ENCODE measurements at places on chromosomes 3 and 15. TPM values are rescaled to one million over a fixed set of nuclear protein-coding genes. Genes with fewer than 3 reads are reported as not detected.

DNA sequence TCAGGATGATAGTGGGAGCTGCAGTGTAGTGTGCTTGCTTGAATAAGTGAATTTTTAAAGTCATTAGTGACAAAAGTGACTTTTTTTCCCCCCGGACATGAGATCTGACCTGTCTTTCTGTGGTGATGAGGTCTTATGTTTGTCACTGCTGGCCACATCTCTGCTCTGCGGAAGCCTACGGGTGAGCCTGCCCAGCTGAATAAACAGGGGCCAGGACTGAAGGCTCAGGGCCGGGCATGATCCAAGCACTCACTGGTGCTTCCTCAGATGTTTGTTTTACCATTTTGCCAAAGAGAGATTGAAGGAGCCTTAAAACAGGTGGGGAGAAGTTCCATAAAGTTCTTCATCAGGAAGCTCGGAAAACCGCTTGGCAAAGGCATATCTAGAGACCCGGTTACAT is 35.0 kb downstream of the RPL39L start:
- H3K36me3 ChIP-seq = no peaks in the 10 kb centered on the region
- H3K4me3 ChIP-seq = no peak overlapping the region
- H3K27me3 ChIP-seq = no peaks in the 10 kb centered on the region
- no peak for DNase-seq
- peaks cover 31% of the 10 kb centered on the region for H3K4me1 ChIP-seq

NCKIPSD gene
- total RNA-seq = 33.4 TPM

DNA sequence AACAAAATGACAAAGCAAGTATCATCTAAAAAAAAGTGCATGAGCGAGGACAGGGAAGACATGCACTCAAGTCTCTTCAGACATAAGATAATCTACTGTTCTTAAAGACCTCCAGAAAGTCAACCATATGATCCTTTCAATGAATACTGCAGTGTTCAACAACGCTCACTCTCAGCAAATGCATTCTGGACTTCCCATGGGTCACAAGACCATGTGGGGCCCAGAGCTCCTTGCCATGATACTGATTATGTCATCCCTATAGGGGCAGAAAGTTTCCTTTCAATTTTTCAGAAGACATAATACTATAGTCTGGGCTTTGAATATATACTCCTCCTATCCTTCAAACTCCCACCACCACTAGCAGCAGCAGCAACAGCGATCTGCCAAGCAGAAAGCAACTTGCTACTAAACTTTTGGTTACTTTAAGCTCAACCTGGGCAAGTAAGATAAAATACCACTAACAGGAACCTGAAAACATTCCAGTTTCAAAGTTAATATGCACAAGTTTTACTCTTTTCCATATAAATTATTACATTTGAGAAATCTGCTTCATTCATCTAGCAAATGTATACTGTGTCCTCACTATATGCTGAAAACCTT is 143.5 kb downstream of the ADAM10 start:
- H3K27ac ChIP-seq = no peak overlapping the region
- H3K36me3 ChIP-seq = peaks cover 67% of the 10 kb centered on the region
- peaks cover 9% of the 10 kb centered on the region for H3K4me1 ChIP-seq
- no peak overlapping the region for H3K4me3 ChIP-seq
- no peaks in the 10 kb centered on the region for H3K27me3 ChIP-seq

ZBED2 gene
- 36.6 TPM for total RNA-seq

DNA sequence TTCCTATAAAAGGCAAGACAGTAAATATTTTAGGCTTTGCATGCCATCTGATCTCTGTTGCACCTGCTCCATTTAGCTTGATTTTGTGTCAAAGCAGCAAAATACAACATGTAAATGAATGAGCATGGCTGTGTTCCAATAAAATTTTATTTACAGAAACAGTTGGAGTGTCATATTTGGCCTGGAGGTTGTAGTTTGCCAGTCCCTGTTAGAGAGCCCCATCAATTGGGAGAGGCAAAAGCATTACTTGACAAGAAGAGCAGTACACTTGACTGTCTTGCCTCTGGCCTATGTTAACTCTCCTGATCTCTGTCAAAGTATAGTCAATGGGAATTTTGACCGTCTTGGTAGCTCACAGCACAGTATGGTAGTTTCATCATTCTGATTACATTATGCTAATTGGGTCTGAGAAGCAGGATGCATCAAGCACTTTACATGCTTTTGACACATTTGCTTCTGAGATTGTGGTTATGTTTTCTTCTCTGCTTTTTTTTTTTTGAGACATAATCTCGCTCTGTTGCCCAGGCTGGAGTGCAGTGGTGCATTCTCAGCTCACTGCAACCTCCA is 35.4 kb downstream of the SLC28A2 start:
- DNase-seq = no peak
- H3K4me1 ChIP-seq = no peaks in the 10 kb centered on the region
- H3K27me3 ChIP-seq = peaks cover 12% of the 10 kb centered on the region
- no peaks in the 10 kb centered on the region for H3K36me3 ChIP-seq

DNA sequence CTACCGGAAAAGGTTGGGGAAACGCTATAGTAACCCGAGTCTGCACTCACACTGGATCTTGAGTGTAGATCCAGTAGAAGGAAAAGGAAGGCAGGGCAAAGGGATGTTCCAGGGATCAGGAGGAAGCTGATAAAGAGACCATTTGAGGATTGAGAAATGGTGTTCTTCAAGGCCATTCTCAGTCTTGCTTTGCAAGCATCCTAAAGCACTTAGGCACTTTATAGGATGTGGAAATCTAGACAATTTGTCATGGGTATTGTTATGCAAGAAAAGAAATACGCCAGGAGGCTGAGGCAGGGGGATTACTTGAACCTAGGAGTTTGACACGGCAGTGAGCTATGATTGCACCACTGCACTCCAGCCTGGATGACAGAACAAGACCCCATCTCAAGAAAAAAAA is 13.2 kb upstream of the SCAMP5 start:
- DNase-seq = no peak
- H3K4me3 ChIP-seq = no peak overlapping the region
- H3K27me3 ChIP-seq = peaks cover 5% of the 10 kb centered on the region
- no peak overlapping the region for H3K27ac ChIP-seq
- no peaks in the 10 kb centered on the region for H3K36me3 ChIP-seq
- peaks cover 26% of the 10 kb centered on the region for H3K4me1 ChIP-seq

- no peak overlapping the region for H3K4me3 ChIP-seq
- no peak overlapping the region for H3K27ac ChIP-seq
- DNase-seq = no peak
- H3K36me3 ChIP-seq = no peaks in the 10 kb centered on the region
- H3K4me1 ChIP-seq = no peaks in the 10 kb centered on the region
Observed at GRCh38 chr15:77598644-77599043, 34.1 kb downstream of the LINGO1 start.

HAPLN3 gene
- 67.5 TPM for total RNA-seq

Data from activated CD4-positive, alpha-beta memory T cell treated with anti-CD3 and anti-CD28 coated beads, Interleukin-2, amount 10 ng/mL, durations not matched to agents 7 days and 5 days (primary cell).